ENCODE measurements at places on chromosomes 2 and 18.

DNA sequence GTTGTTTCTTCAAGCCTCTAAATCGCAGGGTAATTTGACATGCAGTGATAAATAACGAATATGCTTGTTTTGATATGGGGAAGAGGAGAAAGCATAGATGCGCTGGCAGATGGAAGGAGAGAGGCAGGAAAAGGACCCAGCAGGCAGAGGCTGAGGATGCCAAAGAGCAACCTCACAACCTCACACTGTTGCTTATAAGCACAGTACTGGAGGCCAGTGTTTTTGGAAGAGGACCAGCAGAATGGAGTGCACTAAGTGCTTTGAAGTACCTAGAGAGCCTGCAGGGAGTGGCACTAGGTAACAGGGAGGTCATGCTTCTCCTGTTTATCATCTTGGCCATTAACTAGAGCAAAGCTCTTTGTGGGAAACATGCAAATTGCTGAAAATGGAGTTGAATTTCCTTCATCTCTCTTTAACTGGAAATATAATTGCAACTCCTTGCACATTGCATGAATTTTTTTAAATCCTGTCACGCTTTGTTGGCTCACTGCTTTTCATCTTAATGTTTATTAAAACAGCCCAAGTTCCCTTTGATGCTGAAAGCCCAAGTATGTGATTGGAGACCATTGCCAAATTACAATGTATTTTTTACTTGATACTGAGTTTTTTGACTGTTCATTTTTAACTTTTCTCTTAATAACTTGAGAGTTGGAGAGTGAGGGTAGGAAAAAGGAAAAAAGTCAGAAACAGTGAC is 236.4 kb downstream of the LRRTM1 start:
- DNase-seq = no peak

DNA sequence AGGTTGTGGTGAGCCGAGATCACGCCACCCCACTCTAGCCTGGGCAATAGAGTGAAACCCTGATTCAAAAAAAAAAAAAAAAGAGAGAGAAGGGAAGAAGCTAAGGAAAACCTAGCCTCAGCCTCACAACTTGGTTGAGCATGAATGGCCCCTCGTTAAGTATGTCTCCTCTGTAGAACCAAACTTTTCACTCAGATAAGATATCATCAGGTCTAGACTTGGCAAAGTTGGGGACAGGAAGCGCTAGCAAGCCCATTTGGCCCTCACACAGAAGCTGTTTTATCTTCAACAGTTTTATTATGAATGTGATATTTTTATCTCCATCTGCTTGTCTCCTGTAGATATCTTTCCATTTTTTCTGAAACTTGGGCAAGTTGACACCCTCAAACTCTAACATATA is 3.5 kb upstream of the ASXL2 start:
- DNase-seq = no peak

- DNase-seq = no peak
Measured at GRCh38 chr2:106107509-106108131, 86.5 kb downstream of the UXS1 start.

DNA sequence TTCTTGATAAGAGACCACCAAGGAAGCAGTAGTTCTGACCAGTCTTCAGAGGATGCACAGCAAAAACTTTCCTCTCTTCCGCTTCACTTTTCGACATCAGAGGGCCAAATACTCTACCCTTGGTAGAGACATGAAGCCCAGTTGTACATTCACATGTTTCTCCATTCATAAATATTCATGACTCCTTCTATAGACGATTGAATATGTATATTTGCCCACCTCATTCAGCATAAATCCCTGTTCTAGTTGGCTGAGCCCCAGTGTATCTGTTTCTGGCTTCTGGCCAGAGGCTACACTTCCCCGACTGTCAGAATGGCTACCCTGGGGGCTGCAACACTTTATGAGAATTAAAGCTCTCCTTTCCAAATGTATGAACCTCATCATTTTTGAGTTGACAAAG is 258.5 kb downstream of the ASXL3 start:
- no peak for DNase-seq

DNA sequence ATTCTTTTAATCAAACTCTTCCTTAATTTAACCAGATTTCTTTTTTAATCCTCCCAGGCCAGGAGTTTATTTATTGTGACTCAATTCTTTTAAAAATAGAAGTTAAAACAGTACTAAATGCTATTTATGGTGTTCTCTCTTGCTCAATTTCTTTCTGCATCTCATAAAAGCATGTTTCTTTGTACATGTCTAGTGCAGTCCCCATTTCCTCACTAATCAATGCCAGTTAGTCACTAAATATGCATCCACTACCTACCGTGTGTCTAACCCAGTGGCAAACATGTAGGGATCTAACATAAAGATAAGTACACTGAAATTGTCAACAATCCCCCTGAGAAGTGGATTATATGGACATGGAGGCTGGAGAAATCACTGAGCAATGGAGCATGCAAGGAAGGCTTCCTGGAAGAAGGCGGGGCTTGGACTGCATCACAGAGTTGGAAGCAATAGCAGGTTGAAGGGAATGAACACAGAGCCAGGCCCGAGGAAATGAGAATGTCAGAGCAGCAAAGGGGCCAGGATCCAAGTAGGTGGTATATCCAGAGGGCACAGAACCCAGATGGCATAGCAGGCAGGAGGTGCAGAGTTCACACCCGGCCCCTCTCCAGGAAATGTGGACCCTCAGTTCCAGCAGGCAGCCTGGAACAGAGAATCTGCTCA is 105.3 kb upstream of the FOSL2 start:
- DNase-seq = no peak

GRCh38 chr18:67926929-67927864 is 410.7 kb upstream of the DSEL start:
- DNase-seq = no peak

- no peak for DNase-seq
Measured at GRCh38 chr2:17976871-17977746, 98.6 kb downstream of the KCNS3 start.

GRCh38 chr18:74289137-74289536 is 2.6 kb downstream of the CYB5A start:
- DNase-seq = no peak

DNA sequence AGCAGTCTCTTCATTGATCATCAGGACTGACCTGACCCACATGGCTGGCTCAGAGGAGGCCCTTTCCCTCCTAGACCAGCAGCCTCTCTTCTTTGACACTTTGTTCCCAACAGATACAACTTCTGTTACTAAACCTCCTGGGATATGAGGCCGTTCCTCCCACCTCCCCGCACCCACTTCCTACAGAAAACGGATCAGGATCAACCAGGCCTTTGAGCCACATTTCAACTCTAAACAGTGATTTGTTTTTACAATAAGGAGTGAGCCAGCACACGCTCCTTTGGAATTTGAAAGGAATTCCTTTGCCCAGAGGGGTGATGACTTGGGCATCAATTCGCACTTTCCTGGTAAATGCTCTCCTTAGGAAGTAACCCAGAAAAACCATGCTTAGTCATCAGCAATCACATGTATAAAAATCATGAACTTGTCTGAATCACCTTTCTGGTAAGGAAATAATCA is 180.4 kb downstream of the FAM124B start:
- no peak for DNase-seq

DNA sequence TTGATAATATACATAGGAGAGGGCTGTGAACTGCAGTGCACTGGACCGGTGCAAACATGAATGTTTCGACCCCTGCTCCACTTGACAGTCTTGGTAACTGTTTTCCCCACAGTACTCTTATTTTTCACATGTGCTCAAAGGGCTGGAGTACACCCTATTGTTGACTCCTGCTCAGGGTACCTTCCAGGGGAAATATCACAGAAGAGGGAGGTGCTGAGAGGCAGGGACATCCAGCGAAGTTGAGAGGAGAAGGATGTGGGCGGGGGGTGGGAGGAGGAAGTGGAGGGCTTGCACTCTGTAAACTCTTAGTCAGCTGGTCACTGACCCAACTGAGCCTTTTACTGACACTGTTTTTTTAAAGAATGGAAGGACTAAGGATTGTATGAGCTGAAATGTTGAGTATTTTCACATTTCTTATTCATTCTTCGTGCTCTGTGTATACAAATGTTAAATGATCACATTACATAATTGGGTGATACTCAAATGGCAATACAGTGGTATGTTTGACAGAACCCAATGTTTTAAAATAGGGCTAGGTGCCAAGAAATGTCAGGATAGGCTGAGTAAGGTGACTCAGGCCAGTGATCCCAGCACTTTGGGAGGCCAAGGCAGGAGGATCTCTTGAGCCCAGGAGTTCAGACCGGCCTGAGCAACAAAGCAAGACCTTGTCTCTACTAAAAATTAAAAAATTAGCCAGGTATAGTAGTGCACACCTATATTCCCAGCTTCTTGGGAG is 10.0 kb downstream of the INPP4A start:
- no peak for DNase-seq

DNA sequence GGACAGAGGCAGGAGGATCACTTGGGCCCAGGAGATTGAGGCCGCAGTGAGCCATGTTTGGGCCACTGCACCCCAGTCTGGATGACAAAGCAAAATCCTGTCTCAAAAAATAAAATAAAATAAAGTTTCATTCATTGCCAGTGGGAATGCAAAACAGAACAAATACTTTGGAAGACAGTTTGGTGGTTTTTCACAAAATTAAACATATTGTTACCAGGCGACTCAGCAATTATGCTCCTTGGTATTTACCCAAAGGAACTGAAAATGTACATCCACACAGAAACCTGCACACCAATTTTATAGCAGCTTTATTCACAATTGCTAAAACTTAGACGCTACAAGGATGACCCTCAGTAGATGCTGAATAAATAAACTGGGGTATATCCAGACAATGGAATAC is 35.8 kb downstream of the FOSL2 start:
- DNase-seq = no peak

- DNase-seq = no peak
Measured at GRCh38 chr2:201285499-201285898, 25.2 kb downstream of the CASP8 start.

GRCh38 chr2:144675731-144676130 is 155.8 kb upstream of the ZEB2 start:
- no peak for DNase-seq

DNA sequence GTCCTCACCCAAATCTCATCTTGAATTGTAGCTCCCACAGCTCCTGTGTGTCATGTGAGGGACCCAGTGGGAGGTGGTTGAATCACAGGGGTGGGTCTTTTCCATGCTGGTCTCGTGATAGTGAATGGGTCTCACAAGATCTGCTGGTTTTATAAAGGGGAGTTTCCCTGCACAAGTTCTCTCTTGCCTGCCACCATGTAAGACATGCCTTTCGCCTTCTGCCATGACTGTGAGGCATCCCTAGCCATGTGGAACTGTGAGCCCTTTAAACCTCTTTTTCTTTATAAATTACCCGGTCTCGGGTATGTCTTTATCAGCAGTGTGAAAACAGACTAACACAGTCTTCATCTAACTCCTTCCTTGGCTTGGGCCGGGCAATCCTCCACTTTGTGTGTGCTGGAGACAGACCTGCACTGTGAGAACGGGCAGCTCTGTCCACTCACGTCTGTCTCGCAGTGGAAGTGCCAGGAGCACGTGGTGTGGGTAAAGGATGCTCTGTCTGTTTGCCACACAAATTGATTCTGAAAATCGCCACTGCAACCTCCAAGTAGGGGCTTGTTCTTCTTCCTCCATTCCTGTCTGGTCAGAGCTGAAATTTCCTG is 47.6 kb upstream of the OTOS start:
- no peak for DNase-seq

GRCh38 chr2:26382564-26382963 is 19.2 kb upstream of the DRC1 start:
- no peak for DNase-seq

- no peak for DNase-seq
Measured at GRCh38 chr2:65456064-65456463, 23.7 kb upstream of the SPRED2 start.

DNA sequence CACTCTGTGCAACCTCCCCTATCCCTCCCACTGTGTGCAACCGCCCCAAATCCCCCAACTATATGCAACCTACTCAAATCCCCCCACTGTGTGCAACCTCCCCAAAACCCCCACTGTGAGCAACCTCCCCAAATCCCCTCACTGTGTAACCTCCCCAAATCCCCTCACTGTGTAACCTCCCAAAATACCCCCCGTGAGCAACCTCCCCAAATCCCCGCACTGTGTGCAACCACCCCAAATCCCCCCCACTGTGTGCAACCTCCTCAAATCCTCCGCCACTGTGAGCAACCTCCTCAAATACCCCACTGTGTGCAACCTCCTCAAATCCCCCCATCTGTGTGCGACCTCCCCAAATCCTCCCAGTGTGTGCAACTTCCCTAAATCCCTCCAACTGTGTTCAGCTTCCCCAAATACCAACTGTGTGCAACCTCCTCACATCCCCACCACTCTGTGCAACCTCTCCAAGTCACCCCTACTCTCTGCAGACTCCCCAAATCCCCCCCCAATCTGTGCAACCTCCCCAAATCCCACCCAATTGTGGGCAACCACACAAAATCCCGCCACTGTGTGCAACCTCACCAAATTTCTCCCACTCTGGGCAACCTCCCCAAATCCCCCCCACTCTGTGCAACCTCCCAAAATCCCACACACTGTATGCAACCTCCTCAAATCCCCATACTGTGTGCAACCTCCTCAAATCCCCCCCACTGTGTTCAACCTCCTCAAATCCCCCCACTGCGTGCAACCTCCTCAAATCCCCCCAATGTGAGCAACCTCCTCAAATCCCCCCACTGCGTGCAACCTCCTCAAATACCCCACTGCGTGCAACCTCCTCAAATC is 114.1 kb downstream of the TPO start:
- DNase-seq = no peak

- DNase-seq = no peak
Measured at GRCh38 chr2:43313642-43314017, 87.2 kb upstream of the ZFP36L2 start.

GRCh38 chr2:165055082-165055851 is 99.9 kb upstream of the SLC38A11 start:
- DNase-seq = peak; percentile 10

- no peak for DNase-seq
Measured at GRCh38 chr2:102080451-102081242, 61.9 kb upstream of the IL1R1 start.

DNA sequence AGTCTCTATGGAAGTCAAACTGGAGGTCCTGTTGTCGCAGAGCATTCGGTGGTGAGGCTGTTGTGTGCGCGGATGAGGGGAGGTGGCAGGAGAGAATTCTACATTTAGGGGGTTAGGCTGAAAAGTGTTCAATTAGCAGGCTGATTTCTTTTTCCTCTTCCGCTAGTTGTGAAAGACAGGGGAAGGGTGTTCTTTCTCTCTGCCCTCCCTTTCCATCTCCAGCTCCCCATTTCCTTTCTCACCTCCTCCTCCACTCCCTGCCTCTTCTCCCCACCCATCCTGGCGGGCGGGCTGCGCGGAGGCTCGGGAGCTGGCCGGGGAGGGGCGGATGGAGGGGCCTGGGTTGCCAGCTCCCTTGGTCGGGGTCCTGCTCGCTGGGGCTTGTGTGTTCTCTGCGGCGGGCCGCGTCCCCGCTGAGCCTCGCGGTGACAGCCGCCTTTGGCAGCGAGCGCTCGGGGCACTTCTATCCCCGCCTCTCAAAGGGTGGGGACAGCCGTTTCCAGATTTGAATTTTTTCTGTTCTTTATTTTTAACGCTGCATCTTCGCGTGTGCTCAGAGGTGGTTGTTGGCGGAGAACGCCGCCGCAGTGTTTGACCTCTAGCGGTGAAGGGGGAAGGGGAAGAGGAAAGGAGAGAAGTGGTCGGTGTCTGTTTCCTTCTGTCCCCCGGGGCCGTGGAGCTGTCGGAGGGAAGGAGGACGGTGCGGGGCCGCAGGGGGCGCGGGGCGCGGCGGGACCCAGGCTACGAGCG is 3.6 kb downstream of the SOX11 start:
- no peak for DNase-seq
